ENCODE measurements at places on chromosomes 1 and 21. TPM values are rescaled to one million over a fixed set of nuclear protein-coding genes. Genes with fewer than 3 reads are reported as not detected.

DNA sequence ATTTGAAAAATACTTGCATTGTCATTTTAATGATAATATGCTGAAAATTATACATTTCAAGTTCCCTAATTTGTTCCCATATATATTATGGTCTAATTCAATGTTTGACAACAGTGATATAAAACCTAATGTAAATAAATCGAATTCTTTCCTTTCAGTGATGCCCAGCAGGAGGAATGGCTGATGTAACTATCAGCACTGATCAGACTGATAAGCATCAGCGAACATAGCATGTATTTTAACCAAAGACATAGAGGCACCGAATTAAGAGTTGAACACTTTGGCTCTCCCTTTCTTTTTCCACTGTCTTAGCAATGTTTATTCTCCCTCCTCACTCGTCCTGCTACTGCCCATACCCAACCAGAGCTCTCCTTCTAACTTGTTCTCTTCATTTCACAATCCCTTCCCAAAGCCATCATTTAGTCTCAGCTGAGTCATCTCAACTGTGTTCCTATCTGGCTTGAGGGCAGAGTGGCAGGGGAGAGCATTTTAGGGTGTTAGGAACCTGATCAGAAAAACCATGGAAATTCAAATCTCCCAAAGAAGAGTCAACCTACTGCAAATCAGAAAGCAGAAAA lies 58.8 kb upstream of the C1orf115 start:
- DNase-seq = peak; percentile 19

DNA sequence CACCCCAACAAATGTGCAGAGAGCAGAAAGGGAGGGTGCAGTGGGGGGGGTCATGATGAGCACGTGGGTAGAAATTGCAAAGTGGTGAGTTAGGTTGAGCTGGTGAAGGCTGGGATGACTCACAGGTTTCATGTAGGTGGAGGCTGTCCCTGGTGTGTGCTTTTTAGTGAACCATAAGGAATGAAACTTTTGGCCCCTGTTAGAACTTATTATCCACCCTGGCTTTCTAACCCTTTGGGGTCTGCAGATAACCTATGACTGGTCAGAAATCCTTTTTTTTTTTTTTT lies 46.9 kb downstream of the DOP1B start:
- DNase-seq = peak; percentile 91

- DNase-seq = peak; percentile 95
Observed at GRCh38 chr1:241706967-241707366, 54.9 kb downstream of the WDR64 start.

- peak; percentile 43 for DNase-seq
Observed at GRCh38 chr1:62144238-62144831, 50.3 kb upstream of the L1TD1 start.

GRCh38 chr1:44151808-44152207 lies 10.4 kb upstream of the KLF18 start:
- DNase-seq = no peak

GRCh38 chr21:15631342-15631741 lies 98.4 kb upstream of the USP25 start:
- peak; percentile 45 for DNase-seq

- no peak for DNase-seq
Observed at GRCh38 chr1:30405631-30406212, 317.7 kb downstream of the MATN1 start.

DNA sequence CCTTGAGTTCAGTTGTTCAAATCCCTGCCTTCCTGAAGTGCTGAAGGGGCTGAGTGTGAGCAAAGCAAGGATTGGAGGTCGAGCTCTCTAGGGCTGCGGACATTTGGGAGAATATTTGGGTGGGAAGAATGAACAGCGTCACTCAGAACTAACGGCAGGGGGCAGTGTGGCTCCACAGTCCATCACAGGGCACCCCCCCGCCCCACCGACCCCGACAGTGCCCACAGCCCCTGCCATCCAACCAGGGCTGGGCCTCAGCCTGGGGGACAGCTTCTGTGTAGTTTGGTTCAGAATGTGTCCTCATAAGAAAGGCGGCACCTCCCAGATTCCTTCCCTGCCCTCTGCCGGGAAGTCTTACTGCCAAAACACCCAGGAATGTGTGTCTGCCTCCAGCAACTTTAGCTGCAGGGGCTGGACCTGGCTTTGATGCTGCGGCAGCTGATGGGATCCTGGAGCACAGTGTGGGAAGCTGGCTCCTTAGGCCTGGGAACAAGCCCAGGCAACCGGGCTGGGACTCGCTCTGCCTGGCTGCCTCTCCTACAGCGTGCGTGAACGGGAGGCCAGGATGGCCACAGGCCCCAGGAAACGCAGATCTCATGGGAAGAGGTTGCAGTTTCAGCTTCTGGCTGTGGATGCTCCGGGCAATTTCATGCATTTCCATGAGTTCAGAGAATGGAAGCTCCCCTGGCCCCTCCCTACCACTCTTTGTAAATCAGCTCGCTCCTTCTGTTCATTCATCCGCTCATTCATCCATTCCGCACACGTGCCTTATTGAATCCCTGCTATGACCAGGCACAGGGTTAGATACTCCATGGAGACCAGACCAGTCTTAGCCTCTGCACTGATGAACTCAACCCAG lies 104.9 kb upstream of the TMPRSS2 start:
- DNase-seq = peak; percentile 87

DNA sequence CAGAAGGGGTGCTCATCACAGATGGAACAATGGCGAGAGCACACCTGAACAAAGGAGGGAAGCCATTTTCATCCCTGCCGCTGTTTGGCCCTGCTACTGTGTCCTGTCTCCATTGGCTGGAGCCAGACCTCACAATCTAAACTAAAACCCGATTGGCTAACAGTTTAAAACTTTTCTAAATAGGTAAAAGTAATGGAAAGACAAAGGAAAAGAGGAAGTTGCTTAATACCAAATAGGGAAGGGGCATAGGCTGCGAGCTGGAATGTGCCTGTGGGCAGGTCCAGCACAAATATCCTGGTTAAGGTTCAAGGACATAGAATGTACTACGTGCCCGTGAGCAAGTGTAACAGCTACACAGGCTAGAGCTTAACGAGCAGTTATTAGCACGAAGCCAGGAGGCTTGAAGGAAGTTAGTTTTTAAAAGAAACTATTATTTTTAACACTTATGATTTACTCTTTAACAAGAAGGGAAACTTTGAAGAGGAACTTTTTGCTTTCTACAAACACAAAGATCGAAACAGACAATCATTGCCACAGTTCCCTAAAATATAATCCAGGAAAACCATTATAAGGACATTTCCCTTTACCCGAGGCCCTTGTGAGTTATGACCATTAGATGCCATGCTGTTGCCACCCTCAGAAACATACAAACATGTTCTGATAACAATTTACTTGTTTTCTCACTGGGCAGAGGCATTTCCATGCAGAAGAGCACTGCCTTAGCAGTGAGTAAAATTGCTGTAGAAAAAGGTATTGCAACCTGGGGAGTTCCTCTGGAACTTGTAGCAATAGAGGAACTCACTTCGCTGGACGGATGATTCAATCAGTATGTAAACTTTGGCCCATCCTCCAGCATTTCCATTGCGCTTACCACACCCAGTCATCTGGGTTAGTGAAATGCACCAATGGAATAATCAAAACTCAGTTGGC lies 4.8 kb upstream of the PTTG1IP start:
- DNase-seq = peak; percentile 75

DNA sequence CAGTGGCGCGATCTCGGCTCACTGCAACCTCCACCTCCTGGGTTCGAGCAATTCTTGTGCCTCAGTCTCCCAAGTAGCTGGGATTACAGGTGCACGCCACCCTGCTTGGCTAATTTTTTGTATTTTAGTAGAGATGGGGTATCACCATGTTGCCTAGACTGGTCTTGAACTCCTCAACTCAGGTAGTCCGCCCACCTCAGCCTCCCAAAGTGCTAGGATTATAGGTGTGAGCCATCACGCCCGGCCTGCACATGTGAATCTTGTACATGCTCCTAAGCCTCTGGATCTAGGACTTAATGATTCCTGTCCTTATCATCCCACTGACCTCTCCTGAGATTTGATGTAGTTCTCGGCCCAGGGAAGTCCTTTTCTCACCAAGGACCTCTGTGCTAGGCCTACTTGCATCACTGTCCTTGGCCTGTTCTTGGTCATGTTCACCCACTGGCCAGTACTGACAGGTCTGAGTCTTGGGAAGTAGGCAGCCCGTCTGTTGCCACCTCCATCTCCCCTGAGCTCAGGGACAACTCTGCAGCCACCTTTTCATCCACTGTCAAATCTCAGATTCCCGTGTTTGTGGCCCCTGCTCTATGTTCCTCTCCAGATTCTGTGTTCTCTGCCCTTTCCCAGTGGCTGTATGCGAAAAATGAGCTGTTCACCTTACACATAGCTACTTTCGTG lies 9.4 kb downstream of the HYI start:
- no peak for DNase-seq

DNA sequence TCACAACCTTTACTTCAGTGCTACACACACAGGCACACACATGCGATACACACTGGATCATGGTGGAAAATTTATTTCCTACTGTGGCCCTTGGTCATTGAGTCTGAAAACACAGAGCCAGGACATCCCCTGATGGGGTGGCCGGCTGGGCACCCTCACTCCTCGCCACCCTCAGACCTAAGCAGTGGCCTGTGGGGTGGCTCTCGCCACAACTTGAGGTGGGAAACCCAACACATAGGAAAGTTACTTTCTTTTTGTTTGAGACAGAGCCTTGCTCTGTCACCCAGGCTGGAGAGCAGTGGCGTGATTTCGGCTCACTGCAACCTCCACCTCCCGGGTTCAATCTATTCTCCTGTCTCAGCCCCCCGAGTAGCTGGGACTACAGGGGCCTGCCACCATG lies 19.4 kb downstream of the CRYAA start:
- DNase-seq = no peak

DNA sequence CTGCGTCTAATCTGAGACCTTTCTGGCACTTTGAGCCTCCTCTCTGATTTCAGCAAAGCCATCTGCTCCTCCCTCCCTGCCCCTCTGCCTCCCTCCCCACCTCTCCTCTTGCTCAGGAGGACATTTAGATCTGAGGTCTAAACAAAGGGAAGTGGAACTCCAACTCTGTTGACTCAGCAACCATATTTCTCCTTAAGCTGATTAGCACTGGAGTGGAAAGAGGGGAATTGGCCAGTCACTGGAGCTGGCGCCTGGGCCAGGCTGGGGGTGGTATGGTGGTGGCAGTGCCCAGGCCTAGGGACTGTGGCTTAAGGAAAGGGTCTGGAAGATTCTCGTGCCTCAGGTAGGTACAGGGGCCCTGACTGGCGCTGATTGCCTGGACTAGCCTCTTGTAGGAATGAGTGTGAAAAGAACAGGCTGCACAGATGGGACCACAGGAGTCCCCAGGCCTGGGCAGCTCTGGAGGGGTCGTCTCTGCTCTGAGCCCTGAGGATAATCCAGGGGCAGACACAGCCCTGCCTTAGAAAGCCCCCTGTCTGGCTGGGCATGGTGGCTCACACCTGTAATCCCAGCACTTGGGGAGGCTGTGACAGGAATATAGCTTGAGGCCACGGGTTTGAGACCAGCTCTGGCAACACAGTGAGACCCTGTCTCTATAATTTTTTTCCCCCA lies 11.9 kb downstream of the SH2D2A start:
- DNase-seq = no peak

GRCh38 chr1:29575277-29575676 lies 339.0 kb downstream of the PTPRU start:
- peak; percentile 65 for DNase-seq

- DNase-seq = no peak
Observed at GRCh38 chr21:25509862-25510261, 97.4 kb downstream of the MRPL39 start.

- DNase-seq = peak; percentile 88
Observed at GRCh38 chr1:228860911-228861831, 125.9 kb downstream of the RHOU start.

DNA sequence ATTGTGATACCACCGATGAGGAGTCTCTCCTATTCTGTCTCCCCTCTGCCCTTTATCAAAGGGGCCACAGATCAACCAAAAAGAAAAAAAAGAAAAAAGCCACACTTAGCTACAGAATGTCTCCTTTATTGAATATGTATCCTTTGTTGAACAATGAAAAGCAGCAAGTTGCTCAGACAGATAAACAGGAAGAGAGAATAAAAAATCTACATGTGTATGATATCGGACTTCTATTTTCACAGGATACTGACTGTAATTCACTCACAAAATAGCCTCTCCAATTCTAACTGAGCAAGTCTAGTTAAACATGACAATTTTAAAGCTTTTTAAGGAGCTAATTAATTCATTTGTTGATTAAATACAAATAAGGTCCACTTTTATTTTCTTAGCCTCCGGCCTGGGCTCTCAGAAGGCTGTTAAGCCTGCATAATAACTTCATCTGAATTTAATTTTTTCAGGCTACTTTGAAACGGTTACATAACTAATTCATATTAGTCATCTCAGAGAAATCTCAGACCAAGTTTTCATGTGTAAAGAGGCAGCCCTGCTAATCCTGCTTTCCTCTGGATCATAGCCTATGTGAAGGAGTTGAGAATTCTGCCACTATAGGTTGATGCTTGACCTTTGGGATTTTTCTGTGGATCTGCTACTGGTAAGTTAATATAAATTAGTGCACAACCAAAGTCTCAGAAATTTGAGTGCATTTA lies 304.1 kb upstream of the NR5A2 start:
- DNase-seq = peak; percentile 27

GRCh38 chr1:181910905-181911304 lies 150.6 kb downstream of the ZNF648 start:
- DNase-seq = no peak

- peak; percentile 83 for DNase-seq
Observed at GRCh38 chr21:36927719-36928117, 38.8 kb downstream of the HLCS start.

DNA sequence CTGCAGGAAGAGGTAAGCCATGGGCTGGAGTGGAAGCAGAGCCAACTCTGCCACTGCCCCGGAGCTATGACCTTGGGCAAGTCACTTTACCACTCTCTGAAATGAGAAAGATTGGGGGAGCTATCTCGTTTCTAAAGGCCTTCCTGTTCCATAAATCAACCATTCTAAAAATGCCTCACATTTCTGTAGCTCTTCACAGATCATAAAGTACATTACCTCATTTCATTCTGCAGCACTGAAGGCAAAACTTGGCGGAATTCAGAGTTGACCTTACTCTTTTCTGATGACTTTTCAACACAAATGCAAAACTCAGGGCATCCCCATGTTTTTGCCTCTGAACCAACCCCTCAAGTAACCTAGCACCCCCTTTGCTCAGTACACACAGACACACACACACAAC lies 404.0 kb upstream of the NFIA start:
- no peak for DNase-seq

- DNase-seq = peak; percentile 63
Observed at GRCh38 chr1:246595146-246595545, 28.9 kb downstream of the CNST start.

The SPATA1 gene
- total RNA-seq = 0.26 TPM

The CFAP107 gene
- total RNA-seq = not detected

The SMIM1 gene
- 1.2 TPM for total RNA-seq

The HUNK gene
- total RNA-seq = under 0.01 TPM

The B3GALT5 gene
- 0.90 TPM for total RNA-seq

The FABP3 gene
- total RNA-seq = 0.79 TPM

The NTNG1 gene
- 2.4 TPM for total RNA-seq

The NTMT2 gene
- total RNA-seq = not detected

The GABRD gene
- not detected for total RNA-seq

The NBL1 gene
- total RNA-seq = 55.3 TPM

The TSPEAR gene
- not detected for total RNA-seq
